ENCODE measurements at places on chromosomes 2 and 18.
A peak's percentile ranks its signal among the peaks of the same experiment; 100 is the strongest.

DNA sequence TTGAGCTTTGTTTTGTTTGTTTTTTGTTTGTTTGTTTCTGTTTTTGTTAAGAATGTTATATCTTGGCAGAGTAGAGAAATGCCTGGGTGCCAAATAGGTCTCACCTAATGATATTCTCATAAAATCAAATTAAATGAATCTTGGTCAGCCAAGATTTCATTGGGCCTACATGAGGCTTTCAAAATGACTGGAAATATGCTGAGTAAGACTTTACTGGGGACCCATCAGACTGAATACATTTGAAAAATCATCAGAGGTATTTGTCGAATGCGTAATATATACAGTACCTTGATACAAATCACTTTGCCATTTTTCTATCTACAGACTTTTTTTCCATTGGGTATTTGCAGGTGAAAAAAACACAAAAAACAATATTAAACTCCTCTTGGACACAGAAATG lies 480.8 kb downstream of the CDH2 start:
- DNase-seq, result no peak

GRCh38 chr2:79253243-79253774 lies 93.8 kb upstream of the REG3A start:
- DNase-seq, result no peak

DNA sequence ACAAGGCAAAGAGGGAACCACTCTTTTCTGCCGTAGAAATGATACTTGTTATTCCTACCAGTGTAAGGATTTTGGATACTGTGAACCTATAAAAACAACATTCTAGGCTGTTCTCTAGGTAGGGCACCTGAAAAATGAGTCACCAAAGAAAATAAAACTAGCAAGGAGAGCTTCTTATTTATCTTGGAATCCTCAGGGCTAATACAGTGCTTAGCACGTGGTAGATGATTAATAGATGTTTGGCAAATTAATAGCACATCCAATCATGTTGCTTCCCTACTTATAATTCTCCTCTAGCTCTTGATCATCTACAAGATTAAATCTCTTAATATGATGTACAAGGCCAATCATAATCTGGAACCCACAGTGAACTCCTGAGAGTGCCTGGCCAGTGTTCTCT lies 73.1 kb downstream of the AAK1 start:
- no peak for DNase-seq

- no peak for DNase-seq
Observed at GRCh38 chr2:68363721-68364120, 1.4 kb upstream of the PLEK start.

GRCh38 chr2:73984203-73984921 lies at the start of gene TET3:
TET3 (plus strand) TSS chr2:73984910; CDS start chr2:73986404, 1,494 bp downstream.
- DNase-seq, result peak; percentile 76

GRCh38 chr2:212156088-212156487 lies 382.5 kb downstream of the ERBB4 start:
- no peak for DNase-seq

- DNase-seq, result no peak
Observed at GRCh38 chr18:853471-853870, 41.4 kb upstream of the YES1 start.

DNA sequence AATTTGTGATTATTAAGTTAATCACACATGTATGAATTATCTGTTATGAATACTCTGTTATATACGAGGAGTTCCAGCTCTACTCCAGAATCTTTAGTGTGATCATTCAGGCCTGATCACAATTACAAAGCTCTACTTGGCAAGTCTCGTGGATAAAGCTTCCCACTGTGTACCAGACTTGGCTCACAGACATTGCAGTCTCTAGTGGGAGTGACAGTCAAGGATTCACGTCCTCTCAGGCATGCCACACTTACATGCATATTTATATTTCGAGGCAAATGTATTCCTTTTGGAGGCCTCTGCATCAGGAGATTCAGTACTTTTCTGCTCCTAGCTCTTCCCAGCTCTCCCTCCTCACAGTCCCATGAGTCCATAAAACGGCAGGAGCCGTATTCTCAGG lies 403.4 kb upstream of the CDH7 start:
- no peak for DNase-seq

- no peak for DNase-seq
Observed at GRCh38 chr2:75208738-75209137, 9.4 kb upstream of the TACR1 start.

DNA sequence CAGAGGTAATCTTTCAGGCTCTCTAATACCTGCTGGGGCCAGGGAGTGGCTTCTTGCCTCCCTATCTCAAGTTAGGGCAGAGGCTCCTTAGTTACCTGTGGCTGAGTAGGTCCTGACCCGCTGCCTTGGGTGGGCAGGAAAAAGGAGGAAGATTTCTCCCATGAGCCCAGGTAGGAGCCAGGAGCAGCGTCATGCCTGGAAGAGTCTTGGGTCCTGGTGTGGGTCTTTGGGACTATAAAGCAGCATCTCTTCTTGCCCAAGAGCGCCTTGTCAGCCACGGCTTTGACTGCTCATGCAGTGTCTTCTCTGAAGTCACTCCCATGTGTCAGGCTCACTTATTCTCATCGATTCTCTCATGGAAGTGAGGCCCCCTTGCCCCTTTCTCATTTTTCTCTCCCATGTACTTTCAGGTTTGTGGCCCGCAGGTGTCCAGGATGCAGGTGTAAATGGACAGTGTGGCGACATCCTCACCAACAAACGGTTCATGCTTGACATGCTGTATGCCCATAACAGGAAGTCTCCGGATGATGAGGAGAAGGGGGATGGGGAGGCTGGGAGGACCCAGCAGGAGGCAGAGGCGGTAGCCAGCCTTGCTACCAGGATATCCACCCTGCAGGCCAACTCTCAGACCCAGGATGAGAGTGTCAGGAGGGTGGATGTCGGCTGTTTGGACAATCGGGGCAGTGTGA lies 111.2 kb downstream of the TPGS2 start:
- no peak for DNase-seq

DNA sequence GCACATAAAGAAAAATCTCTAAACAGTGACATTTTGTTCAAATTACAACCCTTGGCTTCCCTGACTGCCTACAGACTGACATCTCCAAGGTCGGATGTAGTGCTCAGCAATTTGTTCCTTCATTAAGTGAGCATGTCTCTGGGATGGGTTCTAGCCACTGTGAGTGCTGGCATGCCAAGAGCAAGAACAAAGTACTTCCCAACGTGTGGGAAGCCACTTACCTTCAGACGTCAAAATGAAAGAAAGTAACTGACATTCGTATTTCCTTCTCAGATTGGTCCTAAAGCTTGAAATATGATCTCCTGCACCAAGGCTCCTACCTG lies 193.8 kb downstream of the SLC8A1 start:
- DNase-seq, result no peak

DNA sequence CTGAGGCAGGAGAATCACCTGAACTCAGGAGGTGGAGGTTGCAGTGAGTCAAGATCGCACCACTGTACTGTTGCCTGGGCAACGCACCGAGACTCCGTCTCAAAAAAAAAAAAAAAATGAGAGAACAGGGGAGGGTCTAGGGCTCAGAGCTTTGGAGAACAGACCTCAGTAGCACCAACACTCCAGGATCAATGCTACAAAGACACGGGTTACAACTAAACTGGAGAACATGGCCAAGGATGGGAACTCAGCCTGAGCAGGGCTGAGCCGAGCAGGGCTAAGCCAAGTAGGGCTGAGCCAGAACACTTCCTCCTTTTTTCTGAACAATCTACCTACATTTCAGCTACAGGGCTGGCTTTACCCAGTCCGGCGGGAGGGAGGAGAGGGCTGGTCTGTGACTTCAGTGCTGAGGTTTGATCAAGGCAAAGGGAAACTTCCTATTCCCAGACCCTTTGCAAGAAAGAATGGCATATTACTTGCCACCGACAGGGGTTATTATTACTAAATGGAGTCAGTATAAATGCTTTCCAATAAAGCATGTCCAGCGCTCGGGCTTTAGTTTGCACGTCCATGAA lies 2.9 kb upstream of the CASP8 start:
- DNase-seq, result peak; percentile 70
